ENCODE measurements at places on chromosomes 2 and 18.

GRCh38 chr2:172995323-172996244, 80.1 kb upstream of the MAP3K20 start:
- no peak for DNase-seq

DNA sequence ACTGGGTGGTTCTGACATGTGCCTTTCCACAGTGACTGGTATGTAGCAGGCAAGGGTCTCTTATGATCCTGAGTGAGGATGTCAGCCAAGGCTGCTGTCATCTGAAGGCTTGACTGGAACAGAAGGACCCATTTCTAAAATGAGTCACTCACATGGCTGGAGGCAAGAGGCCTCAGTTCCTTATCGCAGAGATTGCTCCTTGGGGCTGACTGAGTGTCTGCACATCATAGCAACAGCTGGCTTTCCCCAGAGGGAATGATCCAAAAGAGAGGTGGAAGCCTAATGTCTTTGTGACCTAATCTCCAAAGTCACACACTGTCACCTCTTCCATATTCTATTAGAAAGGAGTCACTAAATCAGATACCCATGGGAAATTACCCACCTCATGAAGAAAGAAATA, 114.0 kb downstream of the NEDD4L start:
- DNase-seq: no peak

DNA sequence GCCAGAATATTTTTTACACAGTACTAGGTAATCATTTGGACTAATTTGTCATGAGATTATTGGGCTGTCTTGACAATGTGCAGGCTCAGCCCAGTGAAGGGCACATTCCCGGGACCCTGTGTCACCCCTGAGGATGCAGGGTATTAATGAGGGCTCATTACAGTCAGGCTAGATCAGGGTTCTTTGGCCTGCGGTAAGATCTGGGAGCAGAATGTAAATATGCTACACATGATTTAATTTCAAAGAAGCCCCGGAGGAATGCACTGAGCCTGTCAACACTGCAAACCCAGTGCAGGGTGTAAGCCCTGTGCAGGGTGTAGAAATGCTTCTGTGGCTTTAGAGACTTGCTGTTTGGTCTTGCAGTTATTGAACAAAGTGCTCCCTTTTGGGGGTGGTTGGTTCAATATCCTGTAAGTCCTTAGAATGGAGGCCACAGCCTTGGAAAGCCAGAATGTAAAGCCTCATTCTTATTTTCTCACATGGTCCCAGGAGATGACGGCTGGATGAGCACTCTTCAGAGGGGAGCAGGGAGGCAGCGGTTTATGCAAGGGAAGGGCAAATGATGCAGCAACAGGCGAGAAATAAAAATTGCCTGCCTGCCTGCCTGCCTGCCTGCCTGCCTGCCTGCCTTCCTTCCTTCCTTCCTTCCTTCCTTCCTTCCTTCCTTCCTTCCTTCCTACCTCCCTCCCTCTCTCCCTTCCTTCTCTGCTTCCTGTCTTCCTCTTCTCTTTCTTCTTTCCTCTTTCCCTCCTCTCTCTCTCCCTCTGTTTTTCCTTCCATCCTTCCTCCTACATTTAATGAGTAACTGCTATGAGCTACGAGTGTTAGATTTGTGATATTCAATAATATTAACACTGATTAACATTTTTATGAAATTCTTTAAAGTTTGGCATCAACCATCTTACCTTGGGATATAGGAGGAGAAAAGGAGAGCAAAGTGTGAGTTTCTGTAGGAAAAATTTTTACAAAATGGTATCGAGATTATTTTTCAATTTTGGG, 148.8 kb downstream of the VAPA start:
- no peak for DNase-seq

- DNase-seq: no peak
Measured at GRCh38 chr2:17309741-17310339, 208.4 kb downstream of the RAD51AP2 start.

GRCh38 chr18:23401400-23402347, 51.4 kb upstream of the RIOK3 start:
- DNase-seq: no peak

GRCh38 chr2:159045545-159046454, 77.4 kb downstream of the TANC1 start:
- no peak for DNase-seq

- no peak for DNase-seq
Measured at GRCh38 chr2:225002656-225003045, 39.6 kb downstream of the DOCK10 start.

DNA sequence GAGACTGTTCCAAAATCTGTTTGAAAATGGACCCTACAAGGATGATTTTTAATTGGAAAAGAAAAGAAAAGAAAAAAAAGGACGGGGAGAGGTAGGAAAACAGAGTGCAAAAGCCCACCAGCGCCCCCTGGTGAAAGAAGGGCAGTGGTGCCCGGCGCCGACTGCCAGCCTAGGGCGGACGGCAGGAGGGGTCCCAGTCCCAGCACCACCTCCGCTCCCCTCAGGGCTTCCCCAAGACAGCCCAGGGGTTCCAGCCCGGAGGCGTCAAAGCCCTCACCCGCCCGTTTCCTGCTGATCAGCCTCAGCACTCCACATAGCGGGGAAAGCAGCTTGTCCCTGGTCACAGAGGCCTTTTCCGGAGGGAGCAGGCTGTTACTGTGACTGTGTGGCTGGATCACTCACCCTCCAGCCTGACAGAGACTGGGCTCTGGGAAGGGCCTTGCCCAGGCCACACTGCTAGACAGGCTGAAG, 213.9 kb downstream of the TFCP2L1 start:
- peak; percentile 66 for DNase-seq

- DNase-seq: no peak
Measured at GRCh38 chr2:112832841-112833638, 3.5 kb downstream of the IL1B start.

DNA sequence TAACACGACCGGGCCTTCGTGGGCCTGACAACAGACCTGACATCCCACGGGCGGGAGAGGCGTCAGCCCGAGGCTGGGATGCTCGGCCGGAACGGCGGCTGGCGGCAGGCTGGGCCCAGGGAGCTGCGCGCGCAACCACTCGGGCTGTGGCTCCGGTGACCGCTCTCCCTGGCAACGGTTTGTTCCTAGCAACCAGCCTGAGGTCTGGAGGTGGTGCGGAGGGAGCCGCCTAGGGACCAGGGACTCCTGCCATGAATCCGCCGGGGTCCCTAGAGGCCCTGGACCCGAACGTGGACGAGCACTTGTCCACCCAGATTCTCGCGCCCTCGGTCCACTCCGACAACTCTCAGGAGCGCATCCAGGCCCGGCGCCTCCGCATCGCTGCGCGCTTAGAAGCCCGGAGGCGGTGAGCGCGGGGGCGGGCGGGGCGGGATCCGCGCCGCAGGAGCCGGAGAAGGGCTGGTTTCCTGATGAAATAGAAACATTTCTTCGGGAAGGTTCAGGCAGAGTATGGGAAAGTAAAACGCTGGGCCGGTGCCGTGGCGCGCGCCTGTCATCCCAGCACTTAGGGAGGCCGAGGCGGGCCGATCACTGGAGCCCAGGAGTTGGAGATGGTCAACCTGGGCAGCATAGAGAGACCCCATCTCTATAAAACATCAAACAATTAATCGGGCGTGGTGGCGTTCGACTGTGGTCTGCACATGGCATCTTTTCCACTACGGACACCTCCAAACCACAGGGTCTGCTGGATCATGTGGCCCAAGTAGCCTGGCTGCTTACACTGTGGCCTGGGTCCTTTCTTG, at the start of gene DRC1:
Gene DRC1, plus strand, starts transcription at position 182 of the 803 bp plus-strand sequence. Its CDS starts 70 bp downstream, at position 252.
- peak; percentile 43 for DNase-seq

- no peak for DNase-seq
Measured at GRCh38 chr2:175478096-175478768, 296.7 kb upstream of the ATP5MC3 start.

DNA sequence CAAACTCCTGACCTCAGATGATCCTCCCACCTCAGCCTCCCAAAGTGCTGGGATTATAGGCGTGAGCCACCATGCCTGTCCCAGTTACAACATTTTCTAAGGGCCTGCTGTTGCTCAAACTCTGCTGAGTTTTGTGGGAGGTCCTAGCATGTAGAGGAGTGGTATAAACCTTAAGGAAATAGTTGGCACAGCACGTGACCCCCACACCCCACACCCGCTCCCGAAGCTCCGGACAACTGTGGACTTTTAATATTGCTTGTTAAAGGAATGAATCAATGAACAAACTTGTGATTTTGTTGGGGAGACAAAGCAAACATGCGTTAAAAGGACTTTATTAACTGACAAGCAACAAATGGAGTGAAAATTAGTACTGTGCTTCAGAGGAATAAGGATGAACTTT, 137.8 kb upstream of the GATA6 start:
- no peak for DNase-seq

- DNase-seq: no peak
Measured at GRCh38 chr2:61645911-61646310, 107.8 kb upstream of the XPO1 start.

- no peak for DNase-seq
Measured at GRCh38 chr2:193349642-193350041, 1154.9 kb upstream of the TMEFF2 start.

DNA sequence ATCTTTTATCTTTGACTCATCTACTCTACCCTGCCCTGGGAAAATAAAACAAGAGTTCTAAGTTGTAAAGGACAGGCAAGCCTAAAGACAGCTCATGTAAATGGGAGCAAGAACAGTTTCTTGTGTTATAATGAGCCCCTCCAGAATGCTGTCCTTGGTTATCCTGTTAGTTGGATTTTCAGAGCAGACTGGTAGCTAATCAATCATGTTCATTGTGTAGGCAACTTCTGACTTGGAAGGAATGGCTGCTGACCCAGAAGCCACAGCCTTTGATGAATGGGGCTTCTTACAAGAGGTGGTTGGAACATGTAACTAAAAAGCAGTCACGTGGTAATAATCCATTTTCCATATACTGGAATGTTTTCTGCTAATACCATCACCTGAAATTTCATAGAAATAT, 254.2 kb downstream of the AGPS start:
- DNase-seq: no peak

GRCh38 chr2:215677481-215677880, 241.6 kb upstream of the FN1 start:
- no peak for DNase-seq

DNA sequence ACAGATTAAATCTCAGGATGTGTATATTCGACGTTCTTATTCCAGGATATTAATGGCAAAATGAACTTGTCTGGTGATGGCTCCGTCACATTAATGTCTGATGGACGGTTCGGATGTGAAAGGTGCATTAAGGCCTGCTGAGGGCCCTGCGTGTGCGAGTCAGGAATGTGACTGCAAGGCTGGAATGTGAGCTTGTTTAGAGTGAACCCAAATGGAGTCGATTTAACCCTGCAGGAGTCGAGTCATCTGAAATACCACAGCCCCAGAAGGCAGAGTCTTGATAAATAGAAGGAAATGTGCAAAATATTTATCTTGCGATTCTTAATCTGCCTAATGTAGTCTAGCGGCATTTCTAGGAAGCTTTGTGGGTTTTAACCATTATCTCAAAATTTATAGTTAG, 44.3 kb downstream of the RDH14 start:
- DNase-seq: no peak

DNA sequence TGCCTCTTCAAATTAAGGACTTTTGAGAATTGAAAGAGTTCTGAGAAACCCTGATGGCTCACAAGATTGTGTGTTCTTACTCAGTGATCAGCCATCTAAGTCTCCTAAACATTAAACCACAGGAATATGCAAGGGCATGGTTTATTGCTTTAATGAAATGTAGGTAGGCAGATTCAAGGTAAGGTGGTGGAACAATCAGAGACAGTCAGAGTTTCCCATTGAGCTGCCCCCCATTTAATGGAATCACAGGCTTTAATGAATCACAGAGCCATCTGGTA, 107.8 kb upstream of the LRATD1 start:
- no peak for DNase-seq

GRCh38 chr18:79902640-79903039, 48.8 kb downstream of the SLC66A2 start:
- no peak for DNase-seq

DNA sequence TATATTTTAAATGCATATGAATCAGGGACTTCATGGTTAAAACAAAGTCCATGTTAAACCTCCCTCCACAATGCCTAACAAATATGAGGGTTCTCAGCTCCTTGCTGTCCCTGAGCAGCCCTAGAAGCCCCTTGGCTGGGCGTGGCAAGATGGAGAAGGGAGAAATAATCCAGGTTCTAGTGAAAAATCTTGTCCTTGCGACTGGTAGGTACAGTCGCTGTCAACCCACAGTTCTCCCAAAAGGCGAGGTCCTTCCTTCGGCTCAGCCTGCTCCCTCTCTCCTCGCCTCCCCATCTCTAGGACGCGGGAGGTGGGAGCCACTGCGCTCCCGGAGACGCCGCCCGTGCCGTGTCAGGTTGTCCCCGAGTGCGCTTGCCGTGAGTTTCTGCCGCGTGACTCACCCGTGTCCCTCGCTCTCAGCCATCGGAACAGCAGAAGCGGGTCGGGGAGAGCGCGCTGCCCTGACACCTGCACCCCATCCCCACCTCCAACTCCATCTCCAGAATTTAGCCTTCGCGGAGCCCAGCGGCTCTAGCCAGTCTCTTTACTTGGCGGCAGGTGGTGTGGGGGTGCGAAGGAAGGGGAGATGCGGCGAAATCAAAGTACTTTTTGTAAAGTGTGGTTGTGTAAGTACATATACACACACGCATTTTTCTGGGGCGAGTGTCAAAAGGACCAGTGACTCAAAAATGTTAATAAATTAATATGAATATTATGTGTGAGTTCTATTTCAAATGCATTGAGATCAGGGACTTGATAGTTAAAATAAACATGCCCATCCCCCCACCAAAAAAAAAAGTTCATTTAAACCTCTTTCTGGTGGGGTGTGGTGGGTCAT, 65.1 kb upstream of the TMEM17 start:
- no peak for DNase-seq

DNA sequence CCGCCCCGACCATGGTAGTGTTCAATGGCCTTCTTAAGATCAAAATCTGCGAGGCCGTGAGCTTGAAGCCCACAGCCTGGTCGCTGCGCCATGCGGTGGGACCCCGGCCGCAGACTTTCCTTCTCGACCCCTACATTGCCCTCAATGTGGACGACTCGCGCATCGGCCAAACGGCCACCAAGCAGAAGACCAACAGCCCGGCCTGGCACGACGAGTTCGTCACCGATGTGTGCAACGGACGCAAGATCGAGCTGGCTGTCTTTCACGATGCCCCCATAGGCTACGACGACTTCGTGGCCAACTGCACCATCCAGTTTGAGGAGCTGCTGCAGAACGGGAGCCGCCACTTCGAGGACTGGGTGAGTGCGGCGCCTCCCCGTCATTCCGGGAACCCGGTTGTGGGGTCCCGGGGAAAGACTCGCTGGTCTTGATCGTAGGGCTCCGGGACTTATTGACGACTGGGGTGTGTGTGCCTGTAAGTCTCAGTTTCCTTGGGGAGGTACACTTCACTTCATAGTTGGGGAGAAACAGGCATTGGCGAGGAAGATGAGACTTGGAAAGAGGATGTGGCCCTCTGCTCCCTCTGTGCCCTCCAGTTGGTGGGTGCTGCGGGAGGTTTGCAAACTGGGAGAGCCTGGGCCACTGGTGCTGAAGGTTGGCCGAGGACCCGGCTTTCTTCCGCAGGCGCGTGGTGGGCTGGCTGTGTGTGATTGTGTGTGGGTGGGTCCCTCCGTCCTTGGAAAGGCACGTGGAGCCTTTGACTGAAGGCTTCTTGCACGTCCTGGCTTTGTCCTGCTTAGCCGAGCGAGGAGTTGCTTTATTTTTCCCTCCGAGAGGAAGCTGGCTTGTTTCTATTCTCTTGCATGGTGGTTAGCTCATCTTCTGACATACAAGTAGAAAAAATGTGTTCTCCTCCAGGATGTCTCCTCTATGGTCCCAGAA, 886 bp downstream of the PRKCE start:
- DNase-seq: no peak

Measured in NCI-H2107 (cell line).